Fibroblast of lung (primary cell): ENCODE measurements at places on chromosomes 13 and 19. TPM values are rescaled to one million over a fixed set of nuclear protein-coding genes. Genes with fewer than 3 reads are reported as not detected.

GRCh38 chr19:4120559-4121272 lies 3.2 kb downstream of the MAP2K2 start:
- peak; percentile 64 for DNase-seq

DNA sequence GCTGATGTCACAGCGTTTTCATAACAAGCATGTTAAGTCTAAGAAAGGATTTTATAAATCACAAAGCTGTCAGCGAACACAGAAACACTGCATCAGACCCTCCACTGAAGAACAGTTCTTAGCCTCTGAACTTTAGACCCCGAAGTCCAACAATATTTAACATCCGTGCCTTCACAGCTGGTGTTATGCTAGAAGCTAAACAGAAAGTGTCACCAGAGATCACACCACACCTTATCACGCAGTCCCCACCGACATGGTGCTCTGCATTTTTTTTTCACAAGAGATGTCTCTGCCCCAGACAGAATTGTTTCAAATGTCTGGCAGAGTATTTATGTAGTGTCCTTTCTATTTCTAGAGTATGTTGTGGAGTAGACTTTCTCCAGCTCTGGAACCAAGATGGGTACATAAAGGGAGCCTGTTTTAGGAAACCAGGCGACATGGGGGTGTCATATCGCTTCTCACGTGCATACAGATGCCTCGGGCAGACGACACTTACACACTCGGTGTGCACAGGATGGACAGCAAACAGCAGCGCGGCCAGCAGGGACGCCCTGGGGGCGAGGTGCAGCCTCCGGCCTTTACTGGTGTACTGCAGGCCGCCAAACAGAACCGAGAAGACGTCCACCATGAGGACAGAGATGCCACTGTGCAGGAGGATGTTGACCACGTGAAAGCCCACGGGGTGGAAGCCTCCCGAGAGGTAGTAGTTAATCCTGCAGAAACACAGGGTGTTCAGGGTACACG lies 12.0 kb downstream of the TMTC4 start:
- DNase-seq = no peak

GRCh38 chr13:38664906-38665305 lies 22.0 kb upstream of the FREM2 start:
- no peak for DNase-seq

Gene CD177
- 0.19 and 0.30 TPM in 2 replicates for polyA plus RNA-seq

Gene ENOX1
- 3.5 and 8.1 TPM in 2 replicates for polyA plus RNA-seq

Gene GPR183
- 0.03 and 0.27 TPM in 2 replicates for polyA plus RNA-seq

Gene ZNF763
- 0.94 and 1.6 TPM in 2 replicates for polyA plus RNA-seq

Gene BAX
- polyA plus RNA-seq = 70.1 and 90.3 TPM in 2 replicates

Gene SULT2B1
- polyA plus RNA-seq = 0.10 TPM in 1 of 2 replicates, not detected in the other

Gene PEG3
- 0.06 and 0.22 TPM in 2 replicates for polyA plus RNA-seq
